ENCODE measurements at places on chromosomes 11 and 22.

- peak; percentile 84 for DNase-seq
Observed at GRCh38 chr22:45577746-45578523, 75.3 kb downstream of the FBLN1 start.

GRCh38 chr11:129395432-129395831, 19.8 kb downstream of the BARX2 start:
- DNase-seq, result no peak

DNA sequence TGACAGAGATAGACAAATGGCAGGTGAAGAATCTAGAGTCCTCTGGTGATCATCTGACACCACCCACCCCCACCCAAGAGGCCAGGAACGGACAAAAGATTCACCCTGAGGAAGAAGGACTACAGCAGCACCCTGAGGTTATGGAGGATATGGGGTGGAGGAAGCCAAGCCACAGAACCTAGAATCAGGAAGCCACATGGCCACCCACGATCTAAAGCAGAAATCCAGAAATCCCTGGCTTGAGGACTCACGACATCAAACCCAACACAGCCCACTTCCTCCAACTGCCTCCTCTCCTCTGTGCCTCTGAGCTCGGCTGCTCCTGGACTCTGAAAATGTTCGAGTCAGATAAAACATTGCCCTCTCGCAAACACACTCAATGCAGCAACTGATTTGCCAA, 364.3 kb downstream of the SHANK2 start:
- no peak for DNase-seq

- DNase-seq, result no peak
Observed at GRCh38 chr11:11810764-11811726, 30.7 kb upstream of the USP47 start.

DNA sequence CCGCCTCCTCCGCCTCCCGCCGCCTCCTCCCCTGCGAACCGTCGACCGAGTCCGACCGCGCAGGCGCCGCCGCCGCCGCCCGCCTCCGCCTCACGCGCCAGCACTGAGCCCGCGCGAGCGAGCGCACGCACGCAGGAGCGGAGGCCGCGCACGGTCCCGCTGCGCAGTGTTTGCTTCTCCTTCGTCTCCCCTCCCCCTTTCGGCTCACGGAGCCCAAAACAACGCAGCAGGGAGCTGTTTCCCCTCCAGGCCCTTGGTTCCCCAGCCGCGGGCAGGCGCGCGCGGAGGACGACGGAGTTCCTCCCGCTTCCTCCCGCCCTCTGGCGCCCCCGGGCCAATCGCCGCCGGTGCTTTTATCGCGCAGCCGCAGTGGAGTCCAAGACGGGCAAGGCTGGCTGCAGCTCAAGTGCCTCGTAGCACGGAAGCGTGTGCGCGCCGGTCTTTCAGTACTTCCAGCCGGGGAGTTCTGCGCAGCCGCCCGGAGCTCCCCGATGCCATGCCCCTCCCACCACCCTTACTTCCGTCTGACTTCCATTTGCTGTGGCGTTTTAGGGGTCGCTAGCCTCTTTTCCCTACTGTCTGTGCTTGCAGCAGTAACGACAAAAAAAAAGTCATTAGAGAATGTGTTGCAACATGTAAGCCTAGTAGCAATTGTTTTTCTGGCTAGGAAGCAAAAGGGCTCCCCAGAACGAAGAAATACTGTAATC, at the start of gene HNRNPUL2:
HNRNPUL2 (minus strand) TSS at position 293 of the 707 bp plus-strand sequence. CDS start 301 bp downstream, outside the sequence.
- DNase-seq, result peak; percentile 98

- no peak for DNase-seq
Observed at GRCh38 chr11:86781546-86781945, 18.8 kb upstream of the PRSS23 start.

GRCh38 chr11:77779935-77780334, 40.6 kb downstream of the RSF1 start:
- peak; percentile 22 for DNase-seq

- no peak for DNase-seq
Observed at GRCh38 chr11:127926721-127927120, 660.6 kb downstream of the ETS1 start.

- DNase-seq, result peak; percentile 44
Observed at GRCh38 chr11:7520011-7520942, 6.5 kb downstream of the PPFIBP2 start.

DNA sequence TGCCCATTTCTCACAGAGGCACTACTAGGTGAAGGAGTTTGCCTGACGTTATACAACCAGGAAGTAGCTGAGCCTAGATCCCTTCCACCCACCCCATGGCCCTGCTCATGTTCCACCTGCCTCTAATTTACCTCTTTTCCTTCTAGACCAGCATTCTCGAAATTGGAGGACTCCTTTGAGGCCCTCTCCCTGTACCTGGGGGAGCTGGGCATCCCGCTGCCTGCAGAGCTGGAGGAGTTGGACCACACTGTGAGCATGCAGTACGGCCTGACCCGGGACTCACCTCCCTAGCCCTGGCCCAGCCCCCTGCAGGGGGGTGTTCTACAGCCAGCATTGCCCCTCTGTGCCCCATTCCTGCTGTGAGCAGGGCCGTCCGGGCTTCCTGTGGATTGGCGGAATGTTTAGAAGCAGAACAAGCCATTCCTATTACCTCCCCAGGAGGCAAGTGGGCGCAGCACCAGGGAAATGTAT, 14.1 kb downstream of the PIK3IP1 start:
- no peak for DNase-seq

GRCh38 chr22:17767233-17768065, 6.8 kb downstream of the BID start:
- no peak for DNase-seq

GRCh38 chr11:79068356-79068755, 372.5 kb downstream of the TENM4 start:
- DNase-seq, result no peak

DNA sequence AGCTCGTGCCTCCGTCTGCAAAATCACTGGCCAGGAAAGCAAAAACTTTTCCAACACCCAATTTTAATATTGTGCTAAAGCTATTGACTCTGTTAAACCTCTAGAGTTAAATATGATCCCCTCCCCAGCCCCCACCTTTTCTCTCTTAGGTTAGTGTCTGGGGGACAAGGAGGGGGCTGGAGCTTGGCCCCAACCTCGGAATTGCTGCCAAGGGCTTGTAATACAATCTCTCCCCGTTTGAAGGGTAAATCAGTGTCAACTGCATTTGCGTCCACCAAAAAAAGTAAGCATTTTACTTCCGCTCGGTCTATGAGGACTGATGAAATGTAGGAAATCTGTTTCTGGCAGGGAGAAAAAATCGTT, at the start of gene GAS2:
GAS2 (plus strand) TSS at position 287 of the 363 bp plus-strand sequence. CDS start 8,259 bp downstream, outside the sequence.
- no peak for DNase-seq

GRCh38 chr11:34793666-34794065, 122.5 kb downstream of the APIP start:
- no peak for DNase-seq

DNA sequence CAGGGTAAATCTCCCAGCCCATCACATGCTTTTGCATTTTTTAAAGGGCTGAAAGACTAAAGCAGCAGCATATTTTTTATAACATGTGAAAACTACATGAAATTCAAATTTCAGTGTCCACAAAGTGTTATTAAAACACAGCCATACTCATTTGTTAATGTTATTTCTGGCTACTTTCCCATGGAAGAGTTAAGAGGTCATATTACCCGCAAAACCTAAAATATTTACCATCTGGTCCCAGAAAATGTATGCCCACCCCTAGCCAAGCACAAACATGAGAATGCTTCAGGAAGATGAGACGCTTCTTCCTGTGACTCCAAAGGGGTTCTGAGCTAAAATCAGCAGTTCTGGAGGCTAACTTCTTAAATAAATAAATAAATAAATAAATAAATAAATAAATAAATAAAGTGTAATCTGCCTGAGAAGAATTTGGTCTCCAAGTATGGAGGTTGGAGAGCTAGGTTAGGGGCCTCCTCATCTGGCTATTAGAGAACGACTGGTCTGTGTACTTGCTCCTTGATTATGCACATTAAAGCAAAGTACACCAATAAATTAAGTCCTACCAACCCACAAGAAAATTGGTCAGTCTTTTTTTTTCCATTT, 9.7 kb downstream of the IMMP1L start:
- DNase-seq, result no peak

DNA sequence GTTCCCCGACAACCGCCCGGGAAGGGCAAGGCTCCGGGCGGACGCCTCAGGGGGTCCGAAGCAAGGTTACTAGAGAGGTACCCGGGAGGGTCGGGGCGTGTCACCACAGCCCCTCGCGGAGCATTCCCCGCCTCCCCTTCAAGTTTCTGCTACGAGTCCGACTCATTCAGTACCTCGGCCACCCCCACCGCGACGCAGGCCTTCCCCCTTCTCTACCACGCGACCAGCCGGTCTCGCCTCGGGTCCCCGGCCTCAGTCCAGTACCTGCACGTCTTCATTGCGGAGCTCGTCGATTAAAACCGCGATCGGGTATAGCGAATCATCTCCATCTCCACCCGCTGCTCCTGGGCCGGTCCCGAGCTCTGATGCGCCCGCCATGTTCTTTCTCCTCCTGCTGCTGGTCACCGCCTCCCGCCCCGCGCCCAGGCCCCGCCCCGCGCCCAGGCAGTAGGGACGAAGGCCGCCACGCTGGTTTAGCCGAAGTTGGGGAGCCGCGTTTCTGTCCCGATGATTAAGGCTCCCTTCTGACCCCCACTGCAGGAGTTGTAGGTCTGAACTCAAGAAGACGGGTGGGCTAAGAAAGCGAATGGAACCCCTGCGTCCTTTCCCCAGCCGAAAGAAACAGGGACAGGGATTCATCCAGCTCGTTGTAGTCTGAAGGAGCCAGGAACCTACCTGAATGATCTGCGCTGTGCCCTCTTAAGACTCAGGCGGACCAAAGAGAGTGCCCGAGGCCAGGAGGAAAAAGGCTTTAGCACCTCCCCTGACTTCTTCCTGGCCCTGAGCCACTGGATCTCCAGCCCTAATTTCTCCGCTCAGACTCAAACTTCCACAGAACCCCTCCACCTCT, at the start of gene PPP2R1B:
PPP2R1B (minus strand) TSS at position 406 of the 850 bp plus-strand sequence; CDS start at position 378, 28 bp downstream.
- peak; percentile 98 for DNase-seq

GRCh38 chr11:37502202-37502601, 904.2 kb upstream of the RAG2 start:
- DNase-seq, result no peak

GRCh38 chr11:124481365-124482323, 36.1 kb upstream of the OR8B8 start:
- DNase-seq, result peak; percentile 59

Measured in AG20443 (cell line).